ENCODE measurements at places on chromosomes 11 and 22. TPM values are rescaled to one million over a fixed set of nuclear protein-coding genes. Genes with fewer than 3 reads are reported as not detected.

DNA sequence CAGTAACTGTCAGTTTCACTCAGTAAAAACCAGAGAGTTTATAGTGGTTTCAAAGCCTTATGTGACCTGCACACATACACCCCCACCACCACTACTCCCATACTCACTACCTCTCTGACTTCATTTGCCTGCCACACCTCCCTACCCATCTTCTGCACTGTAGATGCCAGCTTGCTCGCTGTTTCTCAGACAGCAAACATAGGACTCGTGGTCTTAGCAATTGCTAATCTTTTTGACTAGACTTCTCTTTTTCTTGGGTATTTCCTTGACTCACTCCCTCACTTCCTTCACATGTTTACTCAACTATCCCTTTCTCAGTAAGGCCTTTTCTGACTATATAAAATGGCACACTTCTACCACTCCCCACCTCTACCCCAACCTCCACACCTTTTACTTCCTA is 27.8 kb downstream of the CEP295 start:
- peak overlapping the region; percentile 19 for H3K27ac ChIP-seq
- no peak for DNase-seq
- H3K36me3 ChIP-seq, result peaks cover 59% of the 10 kb centered on the region
- peaks cover 6% of the 10 kb centered on the region for H3K4me1 ChIP-seq
- no peaks in the 10 kb centered on the region for H3K27me3 ChIP-seq

- H3K4me3 ChIP-seq, result no peak overlapping the region
- no peaks in the 10 kb centered on the region for H3K36me3 ChIP-seq
- H3K27ac ChIP-seq, result no peak overlapping the region
These were observed 463.0 kb downstream of the NTM start for GRCh38 chr11:131833366-131833765.

DNA sequence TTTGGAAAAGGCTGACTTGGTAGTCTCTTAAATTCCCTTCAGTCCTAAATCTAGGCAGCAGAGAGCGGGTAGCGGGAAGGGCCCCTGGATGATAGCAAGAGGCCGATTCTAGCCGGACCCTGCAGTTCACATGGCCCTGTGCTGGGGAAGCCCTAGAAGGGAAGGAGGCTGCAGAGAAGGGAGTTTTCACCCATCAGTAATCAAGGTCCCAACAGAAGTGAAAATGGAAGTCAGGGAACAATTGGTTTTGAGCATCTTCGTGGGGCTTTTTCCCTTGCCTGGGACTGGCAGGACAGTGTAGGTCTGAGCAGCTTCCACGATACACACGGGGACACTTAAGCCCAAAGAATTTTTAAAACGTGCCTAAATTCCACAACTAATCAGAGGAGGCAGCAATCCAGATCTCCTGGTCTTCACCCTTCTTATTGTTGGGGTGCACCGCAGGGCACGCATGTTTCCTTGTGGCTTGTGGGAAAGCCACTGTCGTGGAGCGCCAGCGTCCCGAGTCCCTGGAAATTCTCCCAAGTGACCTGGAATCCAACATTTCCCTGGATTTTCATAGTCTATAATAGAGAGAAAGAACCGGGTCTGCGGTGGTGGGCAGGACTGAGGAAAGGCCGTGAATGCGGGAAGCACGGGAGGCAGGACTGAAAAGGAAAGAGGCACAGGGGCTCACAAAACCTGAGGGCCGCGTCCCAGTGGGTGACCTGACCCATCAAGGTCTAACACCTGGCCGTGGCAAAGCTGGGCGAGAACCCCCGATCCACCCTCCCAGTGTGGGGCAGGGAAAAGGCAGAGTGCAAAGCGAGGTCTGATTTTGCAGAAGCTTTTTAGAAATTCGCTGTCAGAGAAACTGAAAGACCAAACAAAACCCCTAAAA is 846 bp upstream of the OAF start:
- H3K36me3 ChIP-seq, result no peaks in the 10 kb centered on the region
- peak overlapping the region; percentile 65 for H3K27ac ChIP-seq
- peaks cover 37% of the 10 kb centered on the region for H3K27me3 ChIP-seq
- H3K4me1 ChIP-seq, result peaks cover 21% of the 10 kb centered on the region

- H3K4me1 ChIP-seq, result peaks cover 20% of the 10 kb centered on the region
- peak; percentile 83 for DNase-seq
- no peak overlapping the region for H3K27ac ChIP-seq
- H3K36me3 ChIP-seq, result no peaks in the 10 kb centered on the region
These were observed 6.2 kb downstream of the TBX1 start for GRCh38 chr22:19766511-19767426.

Gene VWA5A
- total RNA-seq, result 3.3 TPM

Gene BEST1
- total RNA-seq, result not detected
